SK-N-MC (cell line): ENCODE measurements at places on chromosomes 2 and 18.

DNA sequence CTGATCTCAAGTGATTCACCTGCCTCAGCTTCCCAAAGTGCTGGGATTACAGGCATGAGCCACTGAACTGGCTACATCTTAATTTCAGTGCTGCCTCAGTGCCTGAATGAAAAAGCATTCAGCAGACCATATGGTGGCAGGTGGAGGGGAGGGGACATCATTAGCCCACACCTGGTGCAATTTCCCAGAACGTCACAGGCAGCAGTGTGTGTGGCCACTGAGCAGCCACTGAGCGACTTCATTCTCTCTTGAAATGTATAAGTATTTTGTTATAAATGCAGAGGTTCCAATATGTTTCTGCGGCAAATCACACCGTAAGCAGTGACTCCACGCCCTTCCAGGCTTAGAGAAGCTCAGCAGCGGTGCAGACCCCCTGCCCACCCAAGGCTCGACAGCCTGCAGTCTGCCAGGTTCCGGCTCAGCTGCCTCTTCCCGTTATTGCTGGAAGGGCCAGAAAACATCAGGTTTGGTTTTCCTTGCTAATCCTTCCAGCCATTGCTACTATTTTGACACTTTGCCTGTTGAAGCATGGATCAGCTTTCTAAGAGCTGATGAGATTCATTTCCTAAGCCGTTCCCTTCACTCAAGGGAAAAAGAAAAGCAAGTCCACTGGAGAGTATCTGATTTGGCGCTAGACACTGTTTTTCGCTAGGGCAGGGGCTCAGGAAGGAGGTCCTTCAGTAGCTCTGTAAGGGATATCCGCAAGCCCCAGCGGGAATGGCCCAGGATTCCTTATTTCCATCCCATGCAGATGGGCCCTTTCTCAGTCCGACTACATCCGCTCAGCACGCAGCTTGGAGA is 250.7 kb downstream of the VAPA start:
- no peak for DNase-seq

- DNase-seq, result no peak
These were observed 12.3 kb upstream of the STK17B start for GRCh38 chr2:196183528-196184231.

GRCh38 chr2:86746939-86747338 is 26.8 kb downstream of the RMND5A start:
- no peak for DNase-seq

GRCh38 chr18:3122851-3123250 is 96.9 kb downstream of the MYOM1 start:
- DNase-seq, result no peak

DNA sequence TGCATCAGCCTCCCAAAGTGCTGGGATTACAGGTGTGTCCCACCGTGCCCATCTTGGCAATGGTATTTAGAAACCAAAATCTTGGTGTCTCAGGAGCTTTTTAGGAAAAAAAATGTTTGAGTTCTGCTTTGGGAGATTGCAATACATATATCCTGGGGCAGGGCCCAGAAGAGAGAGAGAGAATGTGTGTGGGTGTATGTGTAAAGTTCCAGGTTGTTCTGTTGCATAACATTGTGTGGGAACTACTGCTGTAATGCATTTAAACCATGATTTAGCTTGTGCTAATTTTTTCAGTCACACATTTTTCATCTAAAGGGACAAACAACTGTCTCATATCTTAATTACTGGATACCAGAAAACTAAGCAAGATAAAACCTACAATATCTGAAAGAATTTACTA is 70.8 kb upstream of the NABP1 start:
- no peak for DNase-seq

DNA sequence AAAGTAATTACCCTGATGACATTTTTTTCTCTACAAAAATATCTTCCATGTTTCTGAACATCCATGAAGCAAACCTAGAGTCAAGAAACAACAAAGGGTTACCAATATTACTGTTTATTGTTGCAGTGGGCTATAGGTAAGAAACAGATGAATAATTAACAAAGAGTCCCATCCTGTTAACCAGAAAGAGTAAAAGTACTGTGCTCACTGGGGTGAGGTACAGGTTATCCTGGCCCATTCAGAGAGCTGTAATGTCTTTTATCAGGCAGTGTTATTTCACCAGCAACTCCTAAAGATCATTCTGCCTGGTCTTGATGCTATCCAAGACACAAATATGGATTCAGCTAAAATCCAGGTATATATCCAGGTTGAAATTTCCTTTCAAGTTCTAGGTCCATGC is 754.9 kb downstream of the SATB2 start:
- no peak for DNase-seq

DNA sequence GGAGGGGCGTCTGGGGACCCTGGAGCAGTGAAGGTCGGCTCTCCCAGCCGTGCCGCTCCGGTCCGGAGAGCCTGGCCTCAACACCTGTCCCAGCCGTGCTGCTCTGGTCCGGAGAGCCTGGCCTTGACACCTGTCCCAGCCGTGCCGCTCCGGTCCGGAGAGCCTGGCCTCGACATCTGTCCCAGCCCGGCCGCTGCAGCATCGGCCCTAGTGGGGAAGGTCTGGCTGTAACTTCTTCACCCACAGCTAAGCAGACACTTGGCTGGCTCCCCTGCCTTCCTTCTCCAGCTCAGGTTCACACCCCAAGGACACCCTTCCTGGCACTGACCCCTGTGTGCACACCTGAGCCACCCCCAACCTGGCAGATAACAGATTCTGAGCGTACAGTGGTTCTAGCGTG is 4.6 kb downstream of the KCNG2 start:
- DNase-seq, result no peak

DNA sequence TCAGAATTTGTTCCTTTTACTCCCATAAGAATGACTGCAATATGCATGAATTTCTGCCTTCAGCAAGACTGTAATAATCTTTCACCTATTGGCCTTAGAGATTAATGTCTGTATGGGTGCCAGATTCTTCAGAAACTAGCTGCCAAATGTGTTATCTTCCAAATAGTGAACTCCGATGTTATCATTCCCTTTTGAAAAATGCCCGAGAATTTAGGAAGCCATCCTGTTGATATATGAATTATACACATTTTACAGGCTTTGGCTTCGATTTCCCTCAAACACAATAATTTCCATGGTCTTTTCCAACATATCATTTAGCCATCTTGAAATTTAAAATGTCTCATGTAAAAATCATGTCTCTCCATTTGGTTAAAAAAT is 101.5 kb downstream of the ZNF521 start:
- DNase-seq, result no peak

GRCh38 chr2:47501374-47502200 is 98.6 kb downstream of the MSH2 start:
- DNase-seq, result no peak

GRCh38 chr2:40244251-40244650 is 207.6 kb downstream of the SLC8A1 start:
- no peak for DNase-seq

GRCh38 chr2:197869501-197870111 is 65.2 kb downstream of the PLCL1 start:
- no peak for DNase-seq

GRCh38 chr2:233402789-233403188 is 48.5 kb downstream of the DGKD start:
- DNase-seq, result no peak

- DNase-seq, result no peak
These were observed 101.1 kb downstream of the AGAP1 start for GRCh38 chr2:235594964-235595363.

DNA sequence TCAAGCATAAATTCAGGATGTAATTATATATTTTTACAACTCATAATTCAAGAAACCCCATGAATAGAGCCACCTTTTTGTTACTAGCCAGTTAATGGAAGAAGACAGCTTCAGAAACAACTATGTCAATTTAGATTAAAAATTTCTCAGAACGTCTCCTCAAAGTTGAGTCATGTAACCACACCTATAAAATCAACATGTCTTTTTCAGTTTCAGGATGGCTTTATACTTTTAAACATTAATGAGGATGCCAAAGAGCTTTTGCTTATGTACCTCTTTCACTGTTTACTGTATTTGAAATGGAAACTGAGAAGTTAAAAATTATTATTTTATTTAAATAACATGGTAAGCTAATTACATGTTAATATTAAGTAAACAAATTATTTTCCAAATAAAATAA is 280.1 kb downstream of the PTH2R start:
- no peak for DNase-seq

DNA sequence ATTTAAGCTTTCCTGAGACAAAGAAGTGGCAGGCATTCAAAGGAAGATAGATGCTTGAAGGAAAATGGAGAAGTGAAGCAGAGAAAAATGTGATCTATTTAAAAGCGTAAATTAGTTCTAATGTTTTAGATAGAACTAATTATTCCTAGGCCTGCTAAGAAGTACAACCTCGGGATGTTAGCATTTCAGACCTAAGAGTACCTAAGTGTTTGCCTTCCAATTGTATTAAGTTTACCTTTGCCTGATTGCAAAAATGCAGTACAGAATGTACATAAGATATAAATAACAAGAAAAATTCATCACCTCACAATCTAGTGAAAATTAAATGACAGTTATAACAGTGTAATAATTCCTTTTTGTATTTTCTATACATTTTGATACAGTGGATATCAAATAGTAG is 71.1 kb upstream of the HNMT start:
- DNase-seq, result no peak

DNA sequence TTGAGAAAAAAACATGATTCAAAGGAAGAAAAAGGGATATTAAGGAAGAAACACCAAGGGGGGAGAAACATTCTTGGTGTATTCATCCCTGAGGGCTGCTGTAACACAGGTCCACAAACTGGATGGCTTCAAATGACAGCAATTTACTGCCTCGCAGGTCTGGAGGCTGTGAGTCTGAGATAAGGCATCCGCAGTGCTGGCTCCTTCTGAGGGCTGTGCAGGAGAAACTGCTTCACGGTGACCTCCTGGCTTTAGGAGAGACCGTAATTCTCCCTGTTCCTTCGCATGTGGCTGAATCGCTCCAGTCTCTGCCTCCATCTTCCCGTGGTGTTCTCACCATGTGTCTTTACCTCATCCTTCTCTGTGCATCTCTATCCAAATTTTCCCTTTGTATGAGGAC is 490.7 kb downstream of the EIPR1 start:
- DNase-seq, result no peak

DNA sequence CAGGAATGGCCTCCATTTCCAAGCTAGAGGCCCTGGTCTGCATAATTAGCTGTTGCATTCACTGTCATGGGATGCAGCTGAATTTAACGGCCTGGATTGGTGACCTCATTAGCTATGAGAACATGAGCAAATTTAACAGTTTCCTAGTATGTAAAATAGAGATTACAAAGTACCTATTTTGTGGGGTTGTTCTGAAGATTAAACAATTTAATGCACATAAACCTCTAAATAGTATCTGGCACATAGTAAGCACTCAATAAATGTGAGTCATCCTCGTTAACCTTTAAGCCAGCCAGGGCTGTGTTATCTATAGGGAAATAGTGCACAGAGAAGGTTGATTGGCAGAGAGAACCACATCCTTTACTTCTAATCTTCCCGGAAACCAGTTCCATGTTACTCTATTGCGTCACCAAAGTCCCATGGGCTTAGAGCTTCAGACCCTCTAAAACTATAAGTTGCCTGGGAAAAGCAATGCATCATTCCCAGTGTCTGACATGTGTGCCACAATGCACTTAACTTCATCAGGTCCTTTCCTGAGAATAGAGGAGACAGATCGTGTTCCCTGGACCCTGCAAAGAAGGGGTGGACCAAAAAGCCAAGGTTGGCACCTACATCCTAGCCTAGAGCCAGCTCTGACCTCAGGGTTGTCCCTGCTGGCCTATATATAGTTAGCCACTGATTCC is 196.5 kb downstream of the LNPK start:
- peak; percentile 72 for DNase-seq

DNA sequence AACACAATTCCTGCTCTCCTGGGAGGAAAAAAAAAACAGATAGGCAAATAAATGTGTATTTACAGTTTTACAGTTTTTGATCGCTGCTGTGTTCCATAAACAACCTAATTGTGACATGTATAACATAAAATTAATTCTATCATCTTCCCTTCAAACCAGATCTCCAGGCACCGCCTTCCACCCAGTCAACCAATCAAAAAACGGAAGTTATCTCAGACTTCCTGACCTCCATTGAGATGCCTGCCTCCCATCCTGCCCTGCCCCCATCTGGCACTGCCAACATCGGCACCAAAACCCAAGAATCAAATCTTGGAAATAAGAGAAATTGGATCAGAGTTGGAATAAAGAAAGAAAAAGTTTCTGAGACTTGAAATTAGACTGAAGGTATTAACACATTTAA is 3.1 kb upstream of the RIOK3 start:
- no peak for DNase-seq

DNA sequence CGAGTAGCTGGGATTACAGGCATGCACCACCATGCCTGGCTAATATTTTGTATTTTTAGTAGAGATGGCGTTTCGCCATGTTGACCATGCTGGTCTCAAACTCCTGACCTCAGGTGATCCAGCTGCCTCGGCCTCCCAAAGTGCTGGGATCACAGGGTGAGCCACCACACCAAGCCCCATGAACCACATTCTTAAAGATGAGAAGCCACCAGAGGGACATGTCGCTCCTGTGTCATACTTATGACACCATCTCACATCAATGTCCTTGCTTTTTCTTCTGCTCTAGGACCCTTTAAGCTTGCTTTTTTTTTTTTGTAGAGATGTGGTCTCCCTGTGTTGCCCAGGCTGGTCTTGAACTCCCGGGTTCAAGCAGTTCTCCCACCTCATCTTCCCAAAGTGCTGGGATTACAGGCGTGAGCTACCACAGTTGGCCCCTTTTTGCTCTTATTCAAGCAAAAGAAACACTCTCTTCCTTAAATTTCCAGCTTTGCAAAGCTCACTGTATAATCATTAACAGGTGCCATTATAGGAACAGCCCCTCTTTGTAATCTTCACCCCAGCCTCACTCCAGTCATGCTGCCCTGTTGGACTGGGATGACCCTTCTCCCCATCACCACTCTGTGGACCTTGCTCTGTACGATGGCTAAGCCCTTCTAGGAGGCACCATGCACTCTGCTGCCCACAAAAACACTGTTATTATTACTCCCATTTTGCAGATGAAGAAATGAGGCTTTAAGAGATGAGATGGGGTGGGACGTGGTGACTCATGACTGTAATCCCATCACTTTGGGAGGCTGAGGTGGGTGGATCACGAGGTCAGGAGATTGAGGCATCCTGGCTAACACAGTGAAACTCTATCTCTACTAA is 10.8 kb upstream of the KCNG3 start:
- no peak for DNase-seq

GRCh38 chr2:206555721-206556120 is 86.6 kb upstream of the FAM237A start:
- DNase-seq, result no peak

DNA sequence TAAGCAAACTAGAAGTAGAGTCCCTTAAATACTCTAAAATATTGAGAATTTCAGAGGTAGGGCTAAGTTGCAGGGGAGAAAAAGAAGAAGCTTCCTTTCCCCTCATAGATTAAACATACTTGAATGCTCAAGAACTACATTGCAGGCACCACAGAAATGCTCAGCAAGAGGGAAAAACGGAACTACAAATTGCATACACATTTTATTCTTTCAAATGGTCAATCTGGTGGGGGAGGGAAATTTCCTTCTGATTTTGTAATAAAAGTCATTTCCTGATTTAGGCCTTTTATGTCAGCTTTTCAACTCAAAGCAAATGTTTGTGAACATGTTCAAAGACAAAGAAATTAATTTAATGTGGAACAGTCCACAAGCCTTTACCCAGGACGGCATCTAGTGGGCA is 33.0 kb downstream of the FARSB start:
- no peak for DNase-seq

- no peak for DNase-seq
These were observed 43.0 kb downstream of the ZNF519 start for GRCh38 chr18:14089191-14089590.
